ENCODE measurements at places on chromosomes 13 and 19.

DNA sequence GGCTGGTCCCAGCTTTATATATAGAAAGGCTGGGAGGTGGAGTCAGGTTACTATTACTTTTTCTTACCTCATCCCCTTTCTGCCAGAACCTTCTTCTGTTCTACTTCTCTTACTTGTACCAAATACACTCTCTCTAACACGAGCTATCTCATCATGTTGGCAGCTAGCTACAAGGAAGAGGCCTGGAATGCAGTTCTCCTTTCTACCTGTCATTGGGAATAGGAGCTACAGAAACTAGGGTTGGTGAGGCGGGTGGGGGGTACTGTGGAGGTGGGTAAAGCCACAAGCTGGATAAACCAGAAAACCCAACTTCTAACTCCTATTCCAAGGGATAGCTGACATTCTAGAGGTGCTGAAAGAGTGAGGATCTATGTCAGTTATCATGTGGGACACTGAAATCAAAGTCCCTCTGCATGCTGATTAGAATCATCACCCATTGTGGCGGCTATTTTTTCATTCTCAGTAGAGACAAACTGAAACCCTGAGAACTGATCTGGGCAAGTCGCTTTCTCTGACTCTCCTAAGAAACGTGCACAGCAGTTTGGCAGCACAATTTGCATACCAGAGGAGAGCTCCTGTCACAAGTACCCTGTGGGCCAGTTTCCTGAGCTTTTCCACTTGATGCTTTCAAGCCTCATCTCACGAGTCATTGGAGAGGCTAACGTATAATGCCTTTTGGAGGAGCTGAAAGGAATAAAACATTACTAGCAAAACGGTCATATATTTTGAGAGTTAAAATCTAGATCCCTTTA, 358.1 kb downstream of the ENOX1 start:
- no peak for DNase-seq

GRCh38 chr19:5103061-5103701, 134.3 kb downstream of the KDM4B start:
- no peak for DNase-seq

DNA sequence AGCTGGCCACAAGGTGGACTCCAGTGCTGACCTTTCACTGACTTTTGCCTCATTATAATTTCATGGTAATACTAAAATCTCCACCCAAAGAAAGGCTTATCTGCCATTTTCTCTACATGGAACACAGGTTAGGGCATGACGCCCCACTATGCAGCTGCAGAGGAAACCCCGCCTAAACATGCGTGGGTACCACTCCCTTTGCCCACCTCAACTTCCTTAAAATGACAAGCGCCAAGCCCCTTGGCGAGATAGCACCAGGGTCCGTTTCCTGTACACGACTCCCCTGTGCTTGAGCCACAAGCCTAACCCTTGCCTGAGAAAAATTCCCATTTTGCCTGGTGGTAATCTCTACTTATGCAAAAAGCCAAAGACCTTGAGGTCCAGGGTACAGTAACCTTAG, 36.0 kb upstream of the PABPC3 start:
- DNase-seq, result no peak

DNA sequence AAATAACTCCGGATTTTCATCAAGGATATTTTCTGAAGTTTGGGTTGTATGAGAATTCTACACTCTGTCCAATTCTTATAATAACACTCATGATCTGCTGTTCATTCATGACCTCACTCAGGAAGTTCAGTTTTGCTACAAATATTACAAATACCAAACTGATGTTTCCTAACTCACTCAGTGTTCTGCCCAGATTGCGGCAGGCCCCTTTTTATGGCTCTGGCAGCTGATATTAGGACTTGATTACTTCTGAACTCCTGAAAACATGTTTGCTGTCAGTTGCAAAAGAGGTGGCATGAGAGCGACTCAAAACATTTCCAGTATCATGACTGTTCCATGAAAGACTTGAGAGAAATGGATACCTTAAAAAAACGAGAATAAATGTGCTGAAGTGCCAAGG, 188.0 kb downstream of the RGCC start:
- no peak for DNase-seq

DNA sequence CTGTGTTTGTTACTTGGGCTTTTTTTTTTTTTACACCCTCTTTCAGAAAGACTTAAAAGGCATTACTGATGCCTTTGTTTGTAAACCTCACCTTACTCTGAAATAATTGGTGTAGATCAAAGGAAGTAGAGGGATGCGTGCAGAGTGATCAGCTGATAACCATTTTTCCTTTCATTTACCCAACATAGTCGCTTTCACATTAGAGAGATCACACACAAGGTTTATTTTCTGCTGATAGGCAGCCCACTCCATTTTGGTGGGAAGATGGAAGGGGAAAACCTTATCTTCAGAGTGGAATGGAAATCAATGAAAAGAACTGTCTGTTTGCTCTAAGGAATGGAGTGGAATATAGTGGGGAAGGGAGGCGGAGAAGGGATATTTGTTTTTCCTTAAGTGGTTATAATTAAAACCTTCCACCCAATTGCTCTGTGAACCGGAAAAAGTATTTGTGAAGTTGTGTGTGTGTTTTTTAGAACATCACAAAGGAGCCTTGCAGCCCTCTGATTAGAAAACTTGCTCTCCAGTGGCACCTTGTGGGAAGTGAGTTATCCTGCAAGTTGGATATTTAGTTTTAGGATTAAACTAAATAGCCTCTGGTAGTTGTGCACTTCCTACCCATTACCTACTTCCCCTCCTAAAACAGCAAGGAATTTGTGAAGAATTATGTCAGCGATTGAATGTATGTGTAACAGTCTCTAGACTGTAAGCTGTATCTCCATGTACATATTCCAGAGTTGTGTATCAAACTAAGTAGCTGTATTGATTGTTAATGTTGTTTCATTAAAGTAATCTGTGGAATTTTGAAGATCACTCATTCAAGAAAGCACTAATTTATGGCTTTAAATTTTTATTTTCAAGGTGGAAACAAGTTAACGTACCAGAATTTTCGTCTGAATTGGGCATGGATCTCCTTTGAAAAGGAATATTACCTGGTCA, 76.8 kb downstream of the FREM2 start:
- no peak for DNase-seq

DNA sequence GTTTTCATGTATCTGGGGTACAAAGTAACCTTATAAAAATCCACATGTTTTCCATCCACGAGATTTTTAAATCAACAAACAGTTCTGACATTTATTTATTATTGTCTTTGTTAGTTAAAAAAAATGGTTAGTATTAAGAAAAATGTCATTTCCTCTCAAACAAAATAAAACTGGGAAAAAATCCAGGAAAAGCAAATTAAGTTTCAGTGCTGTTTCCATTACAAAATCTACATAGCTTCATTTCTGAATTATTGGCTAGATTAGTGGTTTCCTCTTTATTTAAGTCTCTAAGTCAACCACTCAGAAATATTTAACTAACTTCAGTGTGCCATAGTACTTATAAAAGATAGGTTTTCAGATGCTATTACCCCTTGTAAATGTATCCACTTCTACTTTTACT, 49.1 kb downstream of the MZT1 start:
- no peak for DNase-seq

DNA sequence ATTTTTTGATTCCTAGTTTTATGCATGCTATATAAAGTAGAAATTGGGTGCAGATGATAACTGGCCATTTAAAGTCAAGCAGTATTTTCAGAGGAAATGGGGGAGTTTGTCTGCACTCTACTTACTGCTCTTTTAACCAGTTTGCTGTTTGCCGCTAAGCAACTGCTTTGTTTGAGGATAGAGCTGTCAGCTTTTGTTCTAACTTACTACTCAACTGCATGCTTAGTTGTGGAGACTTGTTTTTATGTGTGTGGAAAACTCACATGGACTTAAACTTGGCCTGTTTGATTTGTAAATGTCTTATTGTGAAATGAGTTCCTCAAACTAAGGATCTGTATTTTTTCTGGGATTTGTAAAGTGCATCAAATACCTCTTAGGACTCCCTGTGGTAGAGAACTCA, 591.1 kb downstream of the PCDH9 start:
- DNase-seq, result no peak

DNA sequence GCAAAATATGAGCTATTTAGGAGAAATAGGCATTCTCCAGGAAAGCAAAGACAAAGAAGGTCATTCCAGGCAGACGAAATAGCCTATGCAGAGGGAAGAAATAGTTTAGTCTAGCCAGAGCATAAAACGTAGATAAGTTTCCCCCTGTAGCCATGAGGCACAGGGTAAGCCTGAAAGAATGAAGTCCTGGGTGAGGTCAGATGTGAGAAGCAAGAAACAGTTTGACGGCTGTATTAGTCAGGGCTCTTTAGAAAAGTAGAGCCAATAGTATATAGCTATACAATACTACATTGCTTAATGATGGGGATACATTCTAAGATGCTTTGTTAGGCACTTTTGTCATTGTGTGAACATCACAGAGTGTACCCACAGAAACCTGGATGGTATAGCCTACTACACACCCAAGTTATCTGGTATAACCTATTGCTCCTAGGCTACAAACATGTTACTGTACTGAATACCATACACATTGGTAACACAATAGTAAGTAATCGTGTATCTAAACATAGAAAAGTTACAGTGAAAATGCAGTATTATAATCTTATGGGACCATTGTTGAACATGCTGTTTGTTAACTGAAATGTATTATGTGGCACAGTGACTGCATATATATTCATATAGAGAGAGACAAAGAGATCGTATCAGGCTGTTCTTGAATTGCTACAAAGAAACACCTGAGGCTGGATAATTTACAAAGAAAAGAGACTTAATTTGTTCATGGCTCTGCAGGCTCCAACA, 59.3 kb upstream of the WDFY2 start:
- DNase-seq, result no peak

- DNase-seq, result no peak
Measured at GRCh38 chr13:86087244-86087643, 288.0 kb upstream of the SLITRK6 start.

DNA sequence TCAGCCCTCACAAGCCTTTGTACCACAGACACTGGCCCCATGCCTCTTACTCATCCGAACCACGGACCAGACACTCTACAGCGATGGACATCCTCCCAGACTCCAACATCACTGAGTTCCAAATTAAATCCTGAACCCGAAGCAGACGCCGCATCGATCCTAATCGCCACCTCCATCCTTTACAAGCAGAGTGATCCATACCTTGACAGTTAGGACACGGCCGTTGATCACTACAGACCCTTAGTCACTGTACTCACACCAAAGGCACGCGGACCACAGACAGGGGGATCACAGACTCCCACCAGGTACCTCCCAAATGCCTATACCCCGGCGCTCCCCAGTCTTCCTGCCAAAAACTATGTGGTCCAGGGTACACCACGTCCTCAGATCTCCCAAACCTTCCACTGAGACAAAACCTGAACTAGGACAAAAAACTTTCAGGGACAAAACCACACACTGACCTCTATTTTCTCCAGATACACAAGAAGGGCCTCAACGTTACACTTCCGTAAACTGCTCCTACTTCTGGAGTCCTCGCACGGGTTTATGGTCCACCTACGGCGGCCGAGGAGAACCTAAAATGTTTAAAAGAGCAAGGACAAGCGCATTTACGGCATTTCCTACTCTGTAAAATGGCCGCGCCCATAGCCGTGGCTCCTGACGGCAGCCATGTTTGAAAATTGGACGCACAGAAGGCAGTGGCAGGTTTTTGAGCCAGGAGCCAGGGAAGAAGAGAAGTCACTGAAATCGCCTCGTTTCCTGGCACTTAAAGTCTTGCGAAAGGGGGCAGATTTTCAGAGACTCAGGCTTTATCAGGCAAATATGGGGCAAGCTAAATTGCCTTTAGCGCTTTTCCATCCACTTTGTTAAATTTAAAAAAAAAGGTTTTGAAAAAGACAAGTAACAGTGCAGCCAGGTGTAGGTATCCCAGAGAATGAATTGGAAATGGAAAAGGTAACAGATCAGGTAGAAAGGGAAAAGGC, at the start of gene ZNF350:
Gene ZNF350 (minus strand): TSS at position 532 of the 983 bp plus-strand sequence. CDS start 12,480 bp downstream, outside the sequence.
- peak; percentile 76 for DNase-seq

DNA sequence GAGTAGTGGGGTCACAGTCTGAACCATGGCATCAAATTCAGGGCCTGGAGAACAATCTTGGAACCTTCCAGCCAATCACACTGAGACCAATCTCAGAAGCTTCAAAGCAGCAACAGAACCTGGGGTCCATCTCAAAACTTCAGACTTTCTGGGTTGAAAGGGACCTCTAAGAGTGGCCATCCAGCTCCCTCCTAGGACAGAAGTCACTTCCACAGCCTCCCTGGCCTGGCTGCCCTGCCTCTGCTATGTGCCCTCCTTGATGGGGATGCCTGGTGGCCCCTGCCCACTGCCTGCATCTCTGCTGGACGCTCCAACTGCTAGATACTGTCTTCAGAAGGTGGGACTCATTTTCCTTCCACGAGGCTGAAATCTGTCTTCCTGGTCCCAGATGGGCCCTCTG, 1.8 kb downstream of the TLE2 start:
- no peak for DNase-seq

GRCh38 chr13:90713441-90714133, 633.9 kb upstream of the MIR17HG start:
- no peak for DNase-seq

- DNase-seq, result no peak
Measured at GRCh38 chr13:67076378-67076777, 153.8 kb downstream of the PCDH9 start.

DNA sequence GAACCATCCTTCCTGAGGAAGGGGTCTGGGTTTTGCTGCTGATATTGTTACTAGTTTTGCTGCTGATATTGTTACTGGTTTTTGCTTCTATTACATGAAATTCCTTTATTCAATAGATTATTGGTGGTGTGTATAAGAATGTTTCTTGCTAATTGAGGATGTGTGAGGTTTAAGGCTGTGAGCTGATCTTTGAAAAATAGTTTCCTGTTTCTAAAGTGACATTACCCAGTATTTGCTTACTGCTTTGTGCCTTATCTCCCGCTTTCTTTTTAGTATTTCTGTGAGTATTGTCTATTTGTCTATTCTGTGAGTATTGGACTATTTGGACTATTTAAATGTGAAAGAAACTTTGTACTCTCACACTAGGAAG, 38.2 kb upstream of the C1QTNF9 start:
- DNase-seq, result no peak

DNA sequence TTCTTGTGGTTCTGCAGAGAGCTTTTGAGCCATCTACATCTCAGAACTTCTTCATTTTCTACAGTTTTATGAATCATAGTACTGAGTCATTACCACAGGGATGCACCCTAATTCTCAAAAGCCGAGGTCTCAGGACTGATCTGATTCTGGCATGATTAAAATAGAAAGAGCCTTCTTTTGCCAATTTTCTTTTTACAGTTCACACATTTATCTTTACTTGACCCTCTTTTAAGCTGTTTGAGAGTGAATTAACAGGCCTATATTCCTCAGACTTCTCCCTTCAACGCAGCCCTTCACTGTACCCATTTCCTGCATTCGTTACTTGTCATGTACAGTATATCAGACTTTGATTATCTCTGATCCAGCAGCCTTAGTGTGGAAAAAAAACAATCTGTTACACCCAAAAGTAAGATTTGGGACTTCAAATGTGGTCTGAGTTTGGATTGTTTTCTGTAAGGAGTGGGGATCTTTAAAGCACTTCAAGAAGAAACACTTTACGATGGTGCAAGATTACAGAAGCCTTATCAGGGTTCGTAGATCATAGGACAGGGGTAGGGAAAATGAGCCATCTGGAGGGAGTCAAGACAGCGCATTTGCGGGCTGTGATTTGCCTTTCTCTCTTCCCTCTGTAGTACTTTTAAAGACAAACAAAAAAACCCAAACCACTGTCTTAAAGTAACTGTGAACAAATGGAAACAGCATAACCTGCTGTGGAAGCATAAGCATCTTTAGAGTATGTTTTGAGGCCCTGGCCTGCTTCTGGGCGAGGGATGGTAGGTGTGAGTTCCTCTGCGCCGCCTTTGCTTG, 15.3 kb upstream of the GPR183 start:
- no peak for DNase-seq

All from activated naive CD4-positive, alpha-beta T cell treated with anti-CD3 and anti-CD28 coated beads, Interleukin-2, amount 50 U/mL, for 72 hours (primary cell).